ENCODE measurements at places on chromosomes 2 and 18.

DNA sequence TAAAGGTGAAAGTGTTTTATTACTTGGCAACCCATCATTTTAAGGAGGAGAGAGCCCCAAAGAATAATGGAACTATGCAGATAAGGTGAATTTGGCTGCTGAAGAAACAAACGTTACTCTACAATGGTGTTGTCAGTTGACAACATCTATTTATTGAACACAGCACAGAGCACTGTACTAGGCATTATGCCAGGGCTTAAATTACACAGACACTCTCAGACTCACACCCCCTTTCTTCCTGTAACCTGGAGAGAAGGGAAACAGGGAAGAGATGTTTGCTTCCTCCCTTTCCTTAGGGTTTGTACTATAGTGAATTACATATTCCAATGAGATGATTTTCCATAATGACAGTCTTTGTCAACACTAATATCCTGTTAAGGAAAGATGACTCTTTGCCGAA is 94.0 kb upstream of the ATP5MC3 start:
- DNase-seq = no peak

GRCh38 chr2:8628866-8629209 is 53.0 kb upstream of the ID2 start:
- DNase-seq = no peak

DNA sequence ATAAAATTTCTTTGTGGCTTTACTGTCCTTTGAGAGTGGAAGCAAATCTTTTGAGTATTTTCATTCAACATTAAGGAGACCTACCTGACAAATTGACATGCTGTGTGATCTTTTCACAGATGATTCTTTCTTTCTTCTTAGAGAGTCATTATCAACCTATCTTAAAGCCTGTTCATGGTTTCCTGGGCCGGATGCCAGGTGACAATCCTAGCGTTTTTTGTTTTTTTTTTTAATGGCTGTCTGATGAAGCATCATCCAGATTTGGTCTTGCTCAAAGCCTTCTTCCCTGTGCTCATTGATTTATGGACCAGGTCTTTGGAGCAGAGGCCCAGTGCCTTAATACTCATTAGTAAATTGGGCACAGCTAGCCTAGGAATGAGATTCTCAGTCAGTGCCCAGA is 9.8 kb upstream of the MGAT5 start:
- peak; percentile 50 for DNase-seq

DNA sequence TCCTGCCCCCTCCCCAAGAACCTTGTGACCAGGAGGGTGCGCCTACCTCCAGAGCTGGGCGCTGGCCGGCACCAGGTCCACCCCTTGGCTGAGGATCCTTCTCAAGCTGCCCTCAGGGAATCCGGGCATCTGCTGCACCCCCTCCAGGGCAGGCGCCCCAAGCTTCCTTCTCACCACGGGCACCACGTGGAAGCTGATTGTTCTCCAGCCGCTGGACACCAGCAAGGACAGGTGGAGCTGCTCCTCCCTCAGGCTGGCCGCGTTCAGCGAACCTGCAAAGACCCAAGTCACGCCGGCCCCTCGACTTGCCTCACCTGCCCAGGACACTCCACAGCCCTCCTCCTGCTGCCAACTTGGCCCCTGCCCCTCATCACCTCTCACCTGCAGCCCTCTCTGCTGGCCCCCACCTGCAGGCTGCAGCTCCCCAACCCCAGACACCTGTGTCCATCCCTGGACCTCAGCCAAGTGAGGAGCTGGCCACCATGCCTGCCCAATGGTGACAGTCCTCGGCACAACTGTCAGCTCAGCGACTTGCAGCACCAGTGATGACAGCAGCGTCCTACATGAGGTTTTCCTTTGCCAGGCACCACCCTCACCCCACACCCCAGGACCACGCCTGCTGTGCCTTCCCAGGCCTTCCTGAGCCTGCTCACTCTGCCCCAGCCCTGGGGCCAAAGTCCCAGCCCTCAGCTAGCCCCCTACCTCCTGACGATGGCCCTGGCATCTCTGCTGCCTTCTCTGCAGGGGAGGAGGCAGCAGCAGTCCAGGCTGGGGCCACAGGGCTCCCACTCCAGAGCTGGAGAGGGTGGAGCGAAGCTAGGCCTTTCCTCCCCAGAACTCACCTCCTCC is 4.2 kb downstream of the MAB21L4 start:
- DNase-seq = no peak

DNA sequence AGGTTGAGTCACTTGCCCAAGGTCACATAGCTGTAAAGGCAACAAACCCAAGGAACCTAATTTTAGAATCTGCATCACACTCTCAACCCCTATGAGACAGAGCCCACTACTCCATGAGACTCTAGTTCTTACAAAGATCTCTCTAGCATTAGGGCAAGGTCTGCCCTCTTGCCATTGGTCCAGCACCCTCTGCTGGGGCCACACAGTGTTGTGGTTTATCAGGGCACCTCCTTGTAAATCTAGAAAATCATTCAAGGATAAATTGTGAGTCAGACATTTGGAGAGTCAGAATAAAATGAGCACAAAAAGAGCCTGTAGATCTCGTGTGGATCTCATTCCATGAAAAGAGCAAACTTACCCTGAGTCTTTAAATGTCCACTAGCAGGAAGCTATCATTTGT is 91.2 kb downstream of the SLC8A1 start:
- peak; percentile 45 for DNase-seq

DNA sequence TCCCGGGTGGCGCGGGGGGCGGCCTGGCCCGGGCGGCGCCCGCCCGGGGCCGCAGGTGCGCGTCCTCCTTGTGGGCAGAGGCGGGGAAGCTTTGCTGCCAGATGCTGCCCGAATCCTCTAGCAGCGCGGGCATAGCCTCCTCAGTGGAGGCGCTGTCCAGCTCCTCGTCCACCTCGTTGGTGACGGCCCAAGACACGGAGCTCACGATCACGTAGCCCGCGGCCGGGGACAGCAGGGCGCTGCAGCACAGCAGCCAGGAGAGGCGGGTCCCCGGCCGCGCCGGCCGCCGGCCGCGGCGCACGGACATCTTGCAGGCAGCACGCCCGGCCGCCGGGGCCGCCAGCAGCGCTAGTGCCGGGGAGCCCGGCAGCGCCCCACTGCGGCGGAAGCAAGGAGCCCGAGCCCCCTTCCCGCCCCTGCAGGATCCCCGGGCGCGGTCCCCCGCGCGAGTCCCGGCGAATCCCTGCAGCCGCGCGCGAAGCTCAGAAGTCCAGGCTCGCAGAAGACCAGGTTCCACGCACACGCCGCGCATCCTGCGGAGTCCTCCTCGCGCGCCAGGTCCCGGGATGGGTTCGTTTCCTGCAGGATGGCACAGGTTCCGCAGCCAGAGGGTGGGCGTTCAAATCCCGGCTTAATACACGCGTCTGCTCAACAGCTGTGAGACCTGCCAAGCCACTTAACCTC is at the start of gene CREG2:
CREG2 (minus strand) TSS at position 353 of the 684 bp plus-strand sequence; CDS start at position 307, 46 bp downstream.
- peak; percentile 69 for DNase-seq

DNA sequence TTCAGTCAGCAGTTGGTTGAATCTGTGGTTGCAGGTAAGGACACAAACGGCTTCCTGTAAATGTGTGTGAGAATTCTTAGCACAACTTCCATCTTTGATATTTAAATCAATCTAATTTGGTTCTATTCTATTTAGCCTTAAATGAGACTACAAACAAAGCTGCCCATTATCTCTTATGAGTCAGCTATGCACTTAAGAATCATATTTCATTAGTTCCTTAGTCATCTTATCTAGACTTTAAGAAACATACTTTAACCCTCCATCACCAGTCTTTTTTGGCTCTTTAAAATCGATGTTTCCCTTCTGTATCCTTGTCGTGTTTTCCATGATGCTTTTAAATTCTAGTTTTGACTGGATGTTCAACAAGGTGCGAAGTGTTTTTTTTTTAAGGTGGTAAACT is 114.4 kb upstream of the TMEM200C start:
- peak; percentile 63 for DNase-seq

- DNase-seq = peak; percentile 62
These were observed 536 bp downstream of the VPS54 start for GRCh38 chr2:64018701-64019082.

GRCh38 chr18:50320719-50321118 is 33.2 kb upstream of the CXXC1 start:
- DNase-seq = no peak

GRCh38 chr2:118973542-118973951 is 31.6 kb downstream of the MARCO start:
- no peak for DNase-seq

DNA sequence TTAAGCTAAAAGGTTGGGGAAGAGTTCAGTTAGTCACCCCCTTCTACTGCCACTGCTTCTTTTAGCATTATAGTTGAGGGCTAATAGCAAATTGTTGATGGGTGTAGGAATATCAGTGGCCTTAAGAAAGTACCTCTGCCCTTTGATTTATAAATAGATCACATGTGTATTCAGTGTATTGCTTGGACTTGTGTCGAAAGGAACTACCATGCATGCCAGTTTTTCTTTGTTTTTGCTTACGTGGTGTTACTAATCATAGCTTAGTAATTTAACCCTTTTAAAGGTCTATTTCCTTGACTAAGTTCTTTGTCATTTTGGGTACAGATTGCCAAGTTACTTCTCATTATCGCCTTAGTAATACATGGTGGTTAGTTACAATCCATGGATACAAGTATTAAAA is 85.6 kb downstream of the MIB1 start:
- DNase-seq = peak; percentile 41

DNA sequence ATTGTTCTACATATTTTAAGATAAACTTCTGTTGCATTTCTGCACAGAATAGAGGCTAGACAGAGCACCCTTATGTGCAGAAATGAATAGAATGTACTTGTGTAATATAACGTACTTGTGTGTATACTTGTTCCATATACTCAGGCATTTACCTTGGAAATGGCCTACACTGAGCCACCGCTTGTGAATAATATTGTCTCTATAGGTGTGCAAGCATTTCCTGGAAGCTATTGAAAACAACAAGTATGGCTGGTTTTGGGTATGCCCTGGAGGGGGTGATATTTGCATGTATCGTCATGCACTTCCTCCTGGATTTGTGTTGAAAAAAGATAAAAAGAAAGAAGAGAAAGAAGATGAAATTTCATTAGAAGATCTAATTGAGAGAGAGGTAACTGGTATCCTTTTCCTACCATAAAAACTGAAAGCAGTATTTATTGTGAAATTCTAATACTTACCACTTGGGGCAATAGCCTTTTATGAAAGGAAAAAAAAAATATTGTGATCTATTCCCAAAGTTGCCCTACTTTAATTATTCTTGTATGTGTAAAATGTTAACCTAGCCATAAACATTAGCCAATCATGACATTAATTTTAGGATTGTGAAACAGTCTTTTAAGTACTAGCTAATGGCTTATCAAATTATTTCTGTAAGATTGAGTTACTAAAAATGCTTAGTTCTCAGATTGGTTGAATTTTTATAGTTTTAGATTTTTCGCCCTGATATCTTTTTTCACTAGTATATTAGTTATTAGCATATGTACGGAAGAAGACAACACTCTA is 18.0 kb downstream of the ZC3H15 start:
- DNase-seq = peak; percentile 47

DNA sequence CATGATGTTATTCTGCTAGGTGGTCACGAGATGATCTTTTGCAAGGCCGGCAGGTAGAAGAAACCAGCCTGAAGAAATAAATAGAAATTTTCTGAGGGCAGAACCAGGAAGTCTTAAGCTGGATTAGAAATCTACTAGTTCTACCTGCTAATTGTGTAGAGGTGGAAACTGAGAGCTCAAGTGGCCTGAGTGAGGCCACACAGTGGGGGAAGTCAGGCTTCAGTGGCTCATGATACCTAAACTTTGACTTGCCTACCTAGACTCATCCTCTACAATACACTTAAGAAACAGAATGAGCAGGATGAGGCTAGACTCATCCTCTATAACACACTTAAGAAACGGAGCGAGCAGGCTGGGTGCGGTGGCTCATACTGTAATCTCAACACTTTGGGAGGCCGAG is 134.9 kb upstream of the NDUFV2 start:
- no peak for DNase-seq
